Mucosa of descending colon (tissue), 3 donors: ENCODE measurements at places on chromosomes 4 and X. TPM values are rescaled to one million over a fixed set of nuclear protein-coding genes. Genes with fewer than 3 reads are reported as not detected.

DNA sequence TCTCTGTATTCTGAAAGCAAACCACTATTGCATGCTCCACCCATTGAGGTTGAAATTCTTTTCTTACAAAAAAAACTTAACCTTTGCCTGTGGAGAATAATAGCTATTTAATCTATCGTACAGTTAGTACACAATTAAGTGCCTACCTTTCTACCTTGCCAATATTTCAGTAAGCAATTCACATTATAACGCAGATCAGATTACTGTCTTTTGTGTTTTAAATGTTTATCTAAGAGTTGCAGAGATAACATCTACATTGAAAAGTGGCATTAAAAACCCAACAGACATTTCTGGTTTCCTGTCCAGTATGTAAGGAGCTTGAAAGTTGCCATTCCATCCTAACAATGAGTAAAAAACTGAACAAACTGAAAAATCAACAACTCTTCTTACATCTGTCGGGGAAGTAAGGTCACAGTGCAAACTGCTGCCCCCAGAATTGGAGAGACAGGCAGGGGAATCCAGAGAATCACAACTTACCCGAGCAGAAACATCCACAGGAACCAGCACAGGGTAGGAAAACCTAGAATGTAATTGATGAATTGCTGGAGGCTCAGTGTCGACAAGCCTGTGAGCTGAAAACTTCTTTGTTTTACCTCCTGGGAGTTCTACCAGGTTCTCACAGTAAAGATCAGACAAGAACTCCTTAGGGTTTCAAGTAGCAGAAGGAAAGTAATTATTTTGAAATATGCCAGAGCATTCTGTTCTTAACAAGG is 27.3 kb upstream of the ACSL4 start:
- no peak for DNase-seq

GRCh38 chrX:12820737-12821136 is 29.5 kb downstream of the PRPS2 start:
- no peak for DNase-seq

- DNase-seq: peak; percentile 83
Measured at GRCh38 chr4:88283661-88284438, 511 bp downstream of the PPM1K start.

- peak; percentile 15 for DNase-seq
Measured at GRCh38 chrX:19514791-19515614, at the start of gene MAP3K15. TSS of gene MAP3K15 (minus strand) at chrX:19515508. CDS start at chrX:19515261, 247 bp downstream.

DNA sequence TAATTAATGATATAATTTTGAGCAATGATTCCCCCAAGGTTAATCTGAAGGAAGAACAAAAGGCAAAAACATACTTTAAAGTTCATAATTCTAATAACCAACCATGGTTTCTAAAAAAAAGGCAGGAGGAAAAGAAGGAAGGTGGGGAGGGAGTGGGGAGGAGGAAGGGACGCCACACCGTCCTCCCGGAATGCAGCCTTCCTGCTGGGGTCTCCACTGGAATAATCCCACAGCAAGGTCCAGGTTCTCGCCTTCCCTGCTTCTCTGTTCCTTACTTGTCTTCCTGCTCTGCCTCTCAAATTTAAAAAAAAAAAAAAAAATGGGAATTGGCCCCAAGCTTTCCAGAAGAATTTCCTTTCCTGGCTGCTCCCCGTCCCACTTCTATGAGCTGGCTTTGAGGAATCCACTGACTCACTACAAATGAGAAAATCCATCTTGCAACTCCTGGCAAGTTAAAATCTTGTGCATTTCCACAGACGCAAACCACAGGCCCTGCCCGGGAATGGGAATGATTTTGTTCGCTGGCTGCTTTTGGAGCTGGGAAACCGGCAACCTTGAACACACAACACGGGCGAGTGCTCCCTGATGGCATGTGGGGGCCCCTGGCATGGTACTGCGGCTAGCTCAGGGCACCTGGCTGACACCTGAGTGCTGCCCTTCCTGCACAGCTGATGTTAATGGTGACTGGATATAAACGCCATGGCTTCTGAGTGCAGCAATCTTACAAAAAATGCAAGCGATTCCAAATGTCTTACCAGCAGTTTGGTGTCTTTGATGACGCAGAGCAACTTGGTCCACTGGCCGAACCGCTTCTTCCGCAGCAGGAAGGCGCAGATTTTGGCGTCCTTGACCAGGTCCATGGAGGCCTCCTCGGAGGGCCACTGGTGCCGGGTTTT is 97.0 kb downstream of the AFAP1 start:
- no peak for DNase-seq

- DNase-seq: no peak
Measured at GRCh38 chrX:133923113-133923512, 62.3 kb downstream of the GPC3 start.

The KLKB1 gene
- total RNA-seq: 2.4 TPM

The CLIC2 gene
- 3.3 TPM for total RNA-seq

The VCX3A gene
- total RNA-seq: not detected

The MAMLD1 gene
- total RNA-seq: 1.0 TPM

The AMTN gene
- total RNA-seq: not detected

The L1CAM gene
- 3.0 TPM for total RNA-seq

The FAM53A gene
- total RNA-seq: 1.4 TPM

The SMIM10L2A gene
- 0.58 TPM for total RNA-seq

The CXCL1 gene
- 3.0 TPM for total RNA-seq

The SMIM31 gene
- total RNA-seq: 37.8 TPM

The ATP2B3 gene
- total RNA-seq: 0.07 TPM

The GAGE12F gene
- not detected for total RNA-seq

The BRS3 gene
- total RNA-seq: not detected

The SPATA4 gene
- not detected for total RNA-seq

The CFAP47 gene
- not detected for total RNA-seq

The SPANXB1 gene
- not detected for total RNA-seq
